Amniotic epithelial cell (primary cell): ENCODE measurements at places on chromosomes 13 and 19.

DNA sequence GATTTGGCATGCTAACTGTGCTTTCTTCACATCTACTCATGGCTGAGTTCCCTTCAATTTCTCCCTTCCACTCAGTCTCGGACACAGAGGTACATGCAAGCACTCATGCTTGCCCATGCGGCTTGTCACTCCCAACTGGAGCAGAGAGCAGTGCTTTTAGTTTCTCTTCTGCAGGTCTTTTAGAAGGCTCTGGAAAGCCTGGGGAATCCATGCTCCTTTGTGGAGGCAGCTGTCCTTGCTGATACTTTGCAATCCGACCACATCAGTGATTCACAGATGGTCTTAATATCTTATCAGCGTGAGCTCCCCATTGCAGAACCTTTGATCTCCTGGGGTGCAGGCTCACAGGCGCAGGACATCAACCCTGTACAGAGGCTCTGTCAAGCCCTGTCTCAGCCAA is 203.9 kb downstream of the COL4A1 start:
- DNase-seq = peak; percentile 76

- no peak for DNase-seq
These were observed 6.5 kb downstream of the PIAS4 start for GRCh38 chr19:4013886-4014540.

- no peak for DNase-seq
These were observed 464.9 kb upstream of the MIR17HG start for GRCh38 chr13:90882551-90882950.

DNA sequence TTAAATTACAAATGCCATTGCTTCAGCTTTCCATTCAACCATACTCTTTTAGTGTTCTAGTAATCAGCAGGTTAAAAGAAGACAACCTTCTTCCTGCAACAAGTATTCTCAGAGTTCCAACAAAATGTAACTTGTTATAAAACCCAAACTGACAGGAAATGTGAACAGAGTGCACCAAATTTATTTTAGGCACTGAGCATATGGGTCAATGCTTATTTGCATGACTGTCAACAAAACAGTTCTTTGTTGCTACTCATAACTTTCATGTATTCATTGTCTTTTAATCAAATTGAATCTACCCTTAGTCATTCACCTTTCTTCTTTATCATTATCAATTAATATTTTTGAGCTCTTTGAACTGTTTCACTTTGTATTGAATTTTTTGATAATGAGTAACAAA is 554.1 kb downstream of the DACH1 start:
- no peak for DNase-seq

- no peak for DNase-seq
These were observed 58.1 kb upstream of the SCEL start for GRCh38 chr13:77477299-77477848.

DNA sequence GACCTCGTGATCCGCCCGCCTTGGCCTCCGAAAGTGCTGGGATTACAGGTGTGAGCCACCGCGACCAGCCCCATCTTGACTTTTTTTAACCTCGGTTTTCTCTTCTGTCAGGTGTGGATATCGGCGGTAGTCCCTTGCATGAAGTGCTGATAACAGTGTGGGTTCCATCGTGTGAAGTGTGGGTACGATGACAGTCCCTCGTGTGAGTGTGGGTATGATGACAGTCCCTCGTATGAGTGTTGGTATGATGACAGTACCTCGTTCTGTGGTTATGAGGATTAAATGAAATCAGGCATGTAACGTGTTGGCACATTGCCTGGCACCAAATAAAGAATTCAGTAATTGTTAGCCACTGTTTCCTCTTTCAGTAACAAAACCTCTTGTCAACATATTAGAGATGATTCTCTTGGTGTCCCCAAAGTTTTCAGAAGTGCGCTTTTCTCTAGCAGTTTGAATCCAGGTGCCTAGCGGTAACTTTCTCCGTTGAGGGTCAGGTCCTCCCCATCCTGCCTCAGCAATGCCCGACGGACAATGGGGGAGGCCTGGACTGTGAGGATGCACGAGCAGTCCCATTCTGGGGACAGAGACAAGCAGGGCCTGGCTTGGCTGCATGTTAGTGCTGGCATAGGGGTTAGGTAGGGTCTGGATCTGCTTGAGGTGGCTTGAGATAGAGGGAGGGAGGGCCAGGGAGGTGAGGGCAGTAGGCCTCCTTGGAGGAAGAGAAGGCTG is 15.3 kb downstream of the GATAD2A start:
- DNase-seq = no peak

DNA sequence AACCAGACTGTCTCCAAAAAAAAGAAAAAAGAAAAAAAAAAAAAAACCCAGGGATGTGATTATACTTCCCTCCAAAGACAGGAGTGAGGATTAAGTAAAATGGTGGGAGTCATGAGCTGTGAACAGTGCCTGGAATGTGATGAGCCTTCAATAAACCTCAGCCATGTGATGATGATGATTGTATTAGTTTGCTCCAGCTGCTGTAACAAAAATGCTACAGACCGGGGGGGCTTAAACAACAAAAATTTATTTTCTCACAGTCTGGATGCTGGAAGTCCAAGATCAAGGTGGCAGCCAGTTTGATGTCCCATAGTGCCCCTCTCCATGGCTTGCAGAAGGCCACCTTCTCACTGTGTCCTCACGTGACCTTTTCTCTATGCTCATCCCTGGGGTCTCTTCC is 8.9 kb upstream of the PVR start:
- DNase-seq = no peak

DNA sequence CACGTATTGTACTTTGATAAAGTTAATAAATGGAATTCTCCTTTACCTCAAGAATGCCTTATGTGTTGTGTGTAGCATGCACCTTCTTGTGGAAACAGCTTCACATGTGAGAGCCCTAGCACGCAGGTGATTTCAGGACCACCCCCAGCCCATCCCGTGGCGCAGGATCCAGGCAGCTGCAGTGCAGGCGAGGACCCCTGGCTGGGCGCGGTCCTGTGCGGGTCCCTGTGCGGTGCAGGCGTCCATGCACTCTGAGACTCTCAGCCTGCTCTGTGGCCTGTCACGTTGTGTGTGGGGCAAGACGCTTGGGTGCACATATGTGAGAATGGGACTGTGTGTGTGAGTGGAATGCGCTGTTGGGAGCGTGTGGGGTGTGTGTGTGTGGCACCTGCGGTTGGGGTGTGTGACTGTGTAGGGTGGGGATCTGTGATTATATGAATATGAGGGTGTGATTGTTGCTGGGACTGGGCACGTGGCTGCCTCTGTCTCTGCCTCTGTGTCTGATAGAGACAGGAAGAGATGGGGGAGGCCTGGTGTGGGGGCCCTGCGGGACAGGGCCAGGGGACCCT is 30.8 kb downstream of the WTIP start:
- DNase-seq = no peak

DNA sequence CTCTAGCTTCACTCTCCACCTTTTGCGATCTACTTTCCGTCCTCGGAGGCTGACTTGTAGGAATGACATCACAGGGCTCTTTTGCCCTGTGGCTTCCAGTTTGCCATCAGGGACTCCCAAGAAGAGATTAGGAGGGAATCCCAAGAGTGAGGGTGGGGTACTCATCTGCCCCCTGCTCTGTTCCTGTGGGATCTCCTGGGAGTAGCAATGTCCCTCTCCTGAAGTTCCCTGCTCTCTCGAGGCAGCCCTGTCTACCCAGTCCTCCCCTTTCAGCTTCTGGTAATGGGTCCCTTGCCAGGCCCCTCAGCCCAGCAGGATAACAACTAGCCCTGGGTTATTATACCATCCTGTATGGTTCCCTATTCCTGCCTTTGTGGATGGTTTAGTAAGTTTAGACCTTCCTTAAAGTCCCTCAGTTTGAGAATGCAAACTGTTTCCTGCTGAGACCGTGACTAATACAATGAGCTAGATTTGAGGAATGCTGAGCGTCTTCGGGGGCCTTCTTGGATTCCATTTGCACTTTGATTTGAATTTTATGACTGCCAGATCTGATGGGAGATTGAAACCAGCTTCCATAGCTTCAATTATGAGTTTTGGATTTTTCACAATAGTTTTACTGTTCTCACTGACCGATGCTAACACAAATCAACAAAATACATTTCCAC is 73.7 kb upstream of the IPO5 start:
- DNase-seq = peak; percentile 58

DNA sequence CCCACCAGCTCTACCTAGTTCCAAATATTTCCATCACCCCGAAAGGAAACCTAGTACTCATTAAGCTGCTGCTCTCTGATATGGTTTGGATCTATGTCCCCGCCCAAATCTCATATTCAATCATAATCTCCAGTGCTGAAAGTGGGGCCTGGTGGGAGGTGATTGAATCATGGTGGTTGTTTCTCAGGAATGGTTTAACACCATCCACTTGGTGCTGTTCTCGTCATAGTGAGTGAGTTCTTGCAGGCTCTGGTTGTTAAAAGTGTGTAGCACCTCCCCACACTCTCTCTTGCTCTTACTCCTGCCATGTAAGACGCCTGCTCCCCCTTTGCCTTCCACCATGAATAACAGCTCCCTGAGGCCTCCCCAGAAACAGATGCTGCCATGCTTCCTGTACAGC is 43.4 kb upstream of the MED4 start:
- no peak for DNase-seq

GRCh38 chr19:5106971-5107370 is 138.1 kb downstream of the KDM4B start:
- DNase-seq = no peak

DNA sequence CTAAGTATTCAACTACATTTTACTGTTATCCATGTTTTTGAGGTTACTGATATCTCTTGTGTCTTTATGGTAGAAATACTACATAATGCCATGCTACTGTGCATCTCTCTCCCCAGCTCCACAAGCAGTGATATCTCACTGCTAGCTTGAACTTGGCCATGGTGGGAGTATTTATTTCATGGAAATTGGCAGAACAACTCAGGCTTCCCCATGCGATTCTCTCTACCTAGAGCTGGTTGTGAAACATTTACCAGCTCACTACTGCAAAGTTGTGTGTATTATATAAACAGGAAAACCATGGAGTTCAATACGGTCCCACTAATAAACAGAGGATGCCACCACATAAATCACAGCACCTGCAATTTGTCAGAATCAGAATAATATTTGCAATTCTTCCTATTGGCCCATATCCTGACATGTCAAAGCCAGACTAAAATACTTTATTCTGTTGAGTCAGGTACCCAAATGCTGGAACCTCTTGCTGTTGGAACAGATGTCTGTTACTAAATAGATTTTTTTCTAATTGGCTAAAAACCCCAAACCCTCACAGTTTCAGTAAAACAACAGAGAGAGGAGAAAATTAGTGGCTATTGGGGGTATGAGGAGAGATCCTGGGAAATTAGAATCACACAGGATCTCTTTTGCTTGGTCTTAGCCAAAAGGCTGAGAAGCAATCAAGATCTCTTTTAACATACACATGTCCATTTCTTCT is 91.4 kb upstream of the SLC10A2 start:
- no peak for DNase-seq

DNA sequence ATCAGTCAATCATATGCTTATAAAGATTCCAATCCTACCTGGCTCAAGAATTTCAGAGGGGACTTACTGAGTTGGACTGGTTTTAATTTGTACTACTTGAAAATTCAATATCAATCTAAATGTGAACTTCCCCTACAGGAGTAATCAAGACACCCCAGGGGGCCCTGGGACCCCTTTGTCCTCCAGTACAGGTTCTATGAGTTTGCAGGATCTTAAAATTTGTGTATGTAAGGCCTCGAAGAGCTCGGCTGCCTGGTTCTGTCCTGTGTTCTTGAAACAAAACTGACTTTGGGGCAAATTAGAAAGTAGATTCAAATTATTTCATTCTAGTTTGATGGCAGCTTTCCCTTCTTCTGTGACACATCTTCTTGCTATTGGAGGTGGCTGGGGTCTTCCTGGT is 261.3 kb downstream of the KCNRG start:
- no peak for DNase-seq

GRCh38 chr13:79511611-79512010 is 30.7 kb downstream of the NDFIP2 start:
- no peak for DNase-seq

- DNase-seq = no peak
These were observed 2.5 kb downstream of the SHISA7 start for GRCh38 chr19:55440411-55441105.

- peak; percentile 9 for DNase-seq
These were observed 21.7 kb downstream of the LILRB4 start for GRCh38 chr19:54684527-54684926.

GRCh38 chr19:11338121-11338520 is 1.3 kb downstream of the RAB3D start:
- no peak for DNase-seq

- DNase-seq = peak; percentile 59
These were observed 3.7 kb upstream of the SPIB start for GRCh38 chr19:50414864-50415660.

- DNase-seq = peak; percentile 11
These were observed 12.9 kb upstream of the DACH1 start for GRCh38 chr13:71879808-71880344.

GRCh38 chr13:100526318-100527000 is 62.1 kb downstream of the GGACT start:
- no peak for DNase-seq

DNA sequence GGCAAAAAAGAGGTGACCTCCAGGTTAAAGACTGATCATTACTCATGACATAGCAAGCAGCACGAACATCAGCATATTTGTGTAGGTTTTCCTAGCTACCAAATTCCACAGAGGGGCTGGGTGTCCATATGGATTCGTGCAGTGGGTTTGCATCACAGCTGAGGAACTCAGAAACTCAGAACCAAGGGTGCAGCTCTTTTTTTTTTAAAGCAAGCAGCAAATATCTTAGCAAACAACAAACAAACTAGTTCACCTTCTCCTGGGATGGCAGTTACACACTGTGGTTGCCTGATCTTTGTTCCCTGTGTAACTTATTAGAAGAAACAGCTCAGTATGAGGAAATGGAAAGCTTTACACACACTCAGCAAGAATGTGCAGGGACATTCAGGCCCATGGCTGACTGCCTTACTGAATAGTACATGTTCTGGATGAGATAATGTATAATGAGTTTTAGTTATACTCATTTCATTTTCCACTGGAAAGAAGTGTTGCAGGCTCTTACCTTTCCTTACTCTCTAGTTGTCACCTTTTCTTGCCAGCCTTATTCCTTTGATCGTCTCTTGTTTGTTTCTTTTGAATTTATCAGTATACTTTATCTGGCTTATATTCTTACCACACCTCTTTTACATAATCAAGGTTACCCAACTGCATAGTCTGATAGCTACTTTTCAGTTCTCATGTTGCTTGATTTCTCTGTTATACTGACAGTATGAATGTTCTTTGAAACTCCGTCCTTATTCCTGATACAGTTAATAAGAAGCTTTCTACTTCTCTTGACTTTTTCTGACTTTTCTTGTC is 4.3 kb downstream of the NDFIP2 start:
- peak; percentile 87 for DNase-seq

- DNase-seq = no peak
These were observed 378 bp downstream of the TLE6 start for GRCh38 chr19:2977746-2978138.

DNA sequence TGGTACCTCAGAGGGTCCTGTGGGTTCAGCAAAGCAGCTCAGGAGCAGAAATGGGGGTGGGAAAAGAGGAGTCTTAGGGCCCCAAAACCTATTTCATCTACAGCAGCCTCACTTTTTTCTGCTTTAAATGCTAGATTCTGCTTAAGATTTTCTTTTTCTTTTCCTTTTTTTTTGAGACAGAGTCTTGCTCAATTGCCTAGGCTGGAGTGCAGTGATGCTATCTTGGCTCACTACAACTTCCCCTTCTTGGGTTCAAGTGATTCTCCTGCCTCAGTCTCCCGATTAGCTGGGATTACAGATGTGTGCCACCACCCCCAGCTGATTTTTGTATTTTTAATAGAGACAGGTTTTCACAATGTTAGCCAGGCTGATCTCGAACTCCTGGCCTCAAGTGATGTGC is 30.7 kb upstream of the WDFY2 start:
- no peak for DNase-seq

GRCh38 chr13:86174622-86175021 is 375.4 kb upstream of the SLITRK6 start:
- DNase-seq = no peak
